Eye (tissue), 1 donor: ENCODE measurements at places on chromosomes 4 and X.

- DNase-seq = no peak
These were observed 47.8 kb downstream of the TMA16 start for GRCh38 chr4:163542275-163542674.

DNA sequence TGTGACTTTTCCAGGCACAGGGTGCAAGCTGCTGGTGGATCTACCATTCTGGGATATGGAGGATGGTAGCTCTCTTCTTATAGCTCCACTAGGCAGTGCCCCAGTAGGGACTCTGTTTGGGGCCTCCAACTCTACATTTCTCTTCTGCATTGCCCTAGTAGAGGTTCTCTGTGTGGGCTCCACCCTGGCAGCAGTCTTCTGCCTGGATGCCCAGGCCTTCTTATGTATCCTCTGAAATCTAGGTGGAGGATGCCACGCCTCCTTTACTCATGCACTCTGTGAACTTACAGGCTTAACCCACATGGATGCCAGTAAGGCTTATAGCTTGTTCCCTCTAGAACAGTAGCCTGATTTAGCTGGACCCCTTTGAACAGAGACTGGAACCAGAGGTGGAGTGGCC, 20.9 kb upstream of the EREG start:
- no peak for DNase-seq

DNA sequence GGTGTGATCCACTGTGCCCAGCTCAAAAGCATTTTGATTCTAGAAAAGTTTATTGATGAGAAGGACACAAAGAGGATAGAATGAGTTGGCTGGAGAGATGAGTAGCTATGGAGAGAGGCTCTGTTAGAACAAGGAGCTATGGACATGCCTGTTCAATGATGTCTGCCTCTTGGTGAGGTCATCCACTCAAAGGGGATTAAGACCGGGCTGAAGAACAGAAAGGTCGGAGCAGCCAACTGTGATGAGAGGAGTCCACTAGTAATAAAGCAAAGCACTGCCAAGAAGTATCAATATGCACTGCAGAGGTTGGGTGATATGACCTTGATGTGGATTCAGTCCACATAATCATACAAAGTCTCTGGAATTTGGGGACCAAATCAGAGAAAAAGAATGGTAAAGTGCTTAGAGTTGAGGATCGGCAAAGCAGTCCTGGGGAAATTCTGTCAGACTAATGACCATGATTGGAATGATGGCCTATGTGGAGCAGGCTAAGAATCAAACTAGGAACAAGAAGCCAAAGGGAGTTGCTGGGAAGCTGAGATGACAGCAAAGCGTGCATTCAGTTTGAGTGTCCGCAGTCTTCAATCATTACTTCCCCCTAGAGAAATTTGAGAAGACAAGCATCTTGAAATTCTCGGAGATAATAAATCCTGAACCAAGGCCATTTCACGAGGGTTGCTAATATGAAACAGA, 55.7 kb upstream of the MMAA start:
- DNase-seq = no peak

- no peak for DNase-seq
These were observed 41.1 kb downstream of the CBLL2 start for GRCh38 chrX:22313766-22314165.

DNA sequence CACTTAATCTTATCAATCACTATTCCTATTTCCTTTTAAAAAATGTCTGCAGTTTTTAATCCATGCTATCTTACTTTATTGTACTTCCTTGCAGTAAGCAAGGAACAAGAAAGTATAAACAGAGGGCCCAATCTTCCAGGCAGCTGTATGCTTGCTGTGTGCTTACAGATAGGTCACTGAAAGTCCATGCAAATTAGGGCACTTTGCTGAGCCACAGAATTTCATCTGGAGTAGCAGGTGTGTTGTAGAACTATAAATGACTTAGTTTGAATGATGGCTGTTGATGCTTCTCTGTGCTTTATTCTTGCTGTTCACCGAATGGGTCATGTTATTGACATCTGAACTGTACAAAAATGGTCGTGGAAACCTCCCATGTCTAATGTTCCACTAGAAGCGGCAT, 154.6 kb downstream of the ATOH1 start:
- DNase-seq = no peak

- DNase-seq = no peak
These were observed 91.0 kb downstream of the AMMECR1 start for GRCh38 chrX:110226931-110227330.
